HFFc6 (cell line): ENCODE measurements at places on chromosomes 16 and 17.
A peak's percentile ranks its signal among the peaks of the same experiment; 100 is the strongest.

DNA sequence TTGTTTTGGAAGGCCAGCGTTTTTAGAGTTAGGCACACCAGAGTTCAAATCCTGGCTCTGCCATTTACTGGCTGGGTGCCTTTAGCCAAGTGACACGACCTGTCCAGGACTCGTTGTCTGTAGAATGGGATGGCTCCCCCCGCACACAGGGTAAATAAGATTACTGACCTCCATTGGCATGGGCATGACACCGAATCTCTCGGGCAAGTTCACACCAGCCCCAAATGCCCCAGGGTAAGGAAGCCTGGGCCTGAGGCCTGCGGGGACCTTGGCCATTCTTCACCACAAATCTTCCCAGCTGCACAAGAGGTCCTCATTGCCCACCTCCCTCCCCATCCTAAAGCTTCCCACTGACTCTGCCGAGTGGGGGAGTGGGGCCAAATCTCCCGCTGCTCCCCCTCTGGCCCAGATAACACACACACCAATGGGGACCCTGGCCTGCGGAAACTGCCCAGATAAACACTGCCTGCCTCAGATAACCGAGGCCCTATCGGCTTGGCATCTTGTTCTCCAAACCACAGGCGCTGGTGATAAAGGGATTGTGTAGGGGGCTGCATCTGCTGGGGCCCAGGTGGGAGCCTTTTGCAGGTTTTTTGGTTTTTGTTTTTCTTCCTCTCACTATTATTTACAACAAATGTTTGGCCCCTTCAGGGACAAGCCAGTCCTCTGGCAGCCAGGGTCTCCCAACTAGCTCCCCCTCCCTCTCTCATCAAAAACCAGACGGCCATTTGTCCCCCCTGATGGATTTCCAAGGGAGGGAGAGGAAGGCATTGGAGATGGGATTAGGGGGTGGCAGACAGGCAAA lies 75.0 kb upstream of the LHX1 start:
- DNase-seq = no peak

DNA sequence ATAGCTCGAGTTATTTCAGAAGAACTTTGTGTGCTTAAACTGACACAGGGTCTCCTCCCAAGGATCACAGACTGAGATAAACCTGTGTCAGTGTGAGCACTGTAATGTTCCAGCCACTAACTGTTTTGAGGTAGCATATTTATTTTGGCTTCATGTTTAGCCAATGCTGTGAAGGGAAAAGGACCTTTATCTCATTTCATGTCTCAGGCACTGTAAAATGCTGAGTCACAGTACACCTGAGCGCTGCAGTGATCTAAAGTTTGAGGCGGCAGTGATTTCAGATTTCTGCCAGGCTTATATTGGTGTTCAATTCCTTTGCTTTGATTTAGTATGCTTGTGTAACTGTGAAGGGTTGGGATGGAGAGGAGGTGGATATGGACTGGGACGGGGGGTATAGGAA lies 3.1 kb upstream of the DNAJA2 start:
- no peak for DNase-seq

- no peak for DNase-seq
Observed at GRCh38 chr17:8072341-8072728, 15.2 kb downstream of the ALOX12B start.

DNA sequence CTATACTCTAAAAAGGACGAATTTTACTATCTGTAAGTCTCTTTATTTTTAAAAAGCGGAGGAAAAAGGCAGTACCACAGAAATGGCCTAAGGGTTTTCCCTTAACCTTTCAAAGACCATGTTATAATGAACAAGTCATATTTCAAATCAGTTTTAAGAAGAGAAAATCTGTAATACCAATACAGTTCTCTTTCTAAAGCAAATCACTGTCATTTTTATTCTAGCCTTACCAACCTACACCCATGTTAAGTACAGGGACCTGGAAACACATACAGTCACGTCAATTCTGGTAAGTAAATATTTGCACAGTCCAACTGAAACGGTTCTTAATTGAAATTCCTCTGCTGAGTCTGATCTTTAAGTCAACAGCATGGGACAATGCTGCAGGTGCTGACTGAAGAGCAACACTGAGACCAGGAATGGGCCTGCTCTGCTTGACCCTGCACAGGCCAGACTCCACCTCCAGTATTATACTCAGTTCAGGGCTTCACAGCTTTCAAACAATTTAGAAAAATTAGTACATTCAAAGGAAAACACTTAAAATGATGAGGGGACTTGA lies 20.2 kb downstream of the MBTPS1 start:
- DNase-seq = no peak

GRCh38 chr16:86909359-86910160 lies 331.2 kb downstream of the FOXL1 start:
- no peak for DNase-seq

GRCh38 chr16:28607116-28607623 lies 2.7 kb downstream of the SULT1A1 start:
- DNase-seq = no peak

DNA sequence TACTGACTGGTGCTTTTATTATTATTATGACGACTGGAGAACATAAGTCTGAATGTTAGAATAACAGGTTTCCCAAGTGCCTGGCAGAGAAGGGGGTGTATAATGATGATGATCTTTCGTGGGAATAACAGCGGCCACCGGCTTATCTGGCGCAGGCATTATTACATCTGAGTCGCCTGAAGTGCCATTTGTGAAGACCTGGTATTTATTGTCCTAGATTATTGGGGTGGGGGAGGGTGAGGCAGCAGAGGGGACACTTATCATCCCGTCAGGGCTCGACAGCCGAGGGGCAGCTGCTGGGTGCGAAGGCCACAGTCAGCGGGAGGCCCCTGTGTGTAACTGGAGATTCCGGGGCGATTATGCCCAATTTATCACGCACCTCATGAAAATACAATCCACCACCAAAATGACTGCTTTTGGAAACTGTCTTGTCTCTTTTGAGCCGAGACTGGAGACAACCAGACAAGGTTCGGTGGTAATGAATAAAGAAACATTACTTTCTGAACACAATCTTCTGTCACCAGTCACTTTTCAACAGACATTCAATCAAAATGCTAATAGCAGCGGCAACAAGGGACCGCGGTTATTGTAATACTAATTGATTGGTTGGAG lies 199.3 kb downstream of the CCDC182 start:
- no peak for DNase-seq

DNA sequence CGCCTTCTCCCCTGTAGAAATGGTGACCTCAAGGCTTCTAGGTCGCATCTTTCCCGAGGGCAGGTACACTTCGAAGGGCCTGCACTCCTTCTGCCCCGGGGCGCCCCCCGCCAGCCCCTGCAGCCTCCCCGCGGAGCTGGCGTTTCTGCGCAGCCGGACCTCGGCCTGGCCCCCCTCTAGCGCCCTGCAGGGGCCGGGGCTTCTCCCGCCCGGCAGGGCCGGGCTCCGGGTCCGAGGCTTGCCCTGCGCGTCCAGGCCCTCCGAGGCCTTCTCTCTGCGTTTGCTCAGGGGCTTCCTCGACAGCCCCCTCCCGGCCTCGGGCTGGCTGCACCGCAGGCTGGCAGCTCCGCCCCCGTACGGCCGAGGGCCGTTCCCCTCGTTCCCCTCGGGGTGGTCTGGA lies 2.1 kb downstream of the MEFV start:
- no peak for DNase-seq

- peak; percentile 55 for DNase-seq
Observed at GRCh38 chr17:69575346-69575761, 160.9 kb downstream of the MAP2K6 start.

DNA sequence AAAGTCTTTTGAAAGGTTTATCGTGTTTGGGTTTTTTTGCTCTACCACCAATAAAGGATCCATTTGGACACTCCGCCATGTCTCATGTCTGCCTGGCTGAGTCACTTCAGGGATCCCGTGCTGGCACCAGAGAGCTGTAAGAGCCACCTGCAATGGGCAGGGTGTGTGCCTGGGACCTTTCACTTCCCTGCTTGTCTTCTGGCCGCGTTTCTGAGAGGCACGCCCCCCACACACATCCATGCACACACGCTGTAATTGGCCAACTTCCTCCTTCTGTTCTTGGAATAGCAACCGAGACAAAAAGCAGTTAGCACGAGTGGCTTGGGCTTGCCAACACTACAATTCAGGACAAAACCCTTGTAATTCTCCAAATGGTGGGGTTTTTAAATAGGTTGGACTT lies 9.8 kb upstream of the SOST start:
- DNase-seq = no peak

DNA sequence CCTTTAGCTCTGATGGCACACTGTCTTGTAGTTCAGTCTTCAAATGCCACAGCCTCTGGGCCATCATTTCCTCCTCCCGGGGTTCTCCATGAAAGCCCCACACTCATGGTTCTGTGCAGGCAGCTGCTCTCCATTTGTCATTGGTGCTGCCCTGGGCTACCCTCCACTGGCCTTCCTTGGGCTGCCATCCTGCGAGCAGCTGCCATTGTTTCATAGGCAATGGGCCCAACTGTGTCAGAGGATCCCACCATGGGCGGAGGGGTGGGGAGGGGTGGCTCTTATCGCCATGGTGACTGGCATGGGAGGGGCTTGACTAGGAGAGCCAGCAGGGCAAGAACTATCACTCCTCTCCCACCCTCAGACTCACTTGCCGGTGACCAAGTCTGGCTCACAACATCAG lies 38.6 kb upstream of the BRD7 start:
- DNase-seq = no peak

GRCh38 chr16:15856901-15857698 lies at the start of gene MYH11:
Gene MYH11 (minus strand): TSS chr16:15857028. CDS start chr16:15838252, 18,776 bp downstream.
- no peak for DNase-seq

- DNase-seq = no peak
Observed at GRCh38 chr16:68380676-68381362, 67.5 kb downstream of the SMPD3 start.

DNA sequence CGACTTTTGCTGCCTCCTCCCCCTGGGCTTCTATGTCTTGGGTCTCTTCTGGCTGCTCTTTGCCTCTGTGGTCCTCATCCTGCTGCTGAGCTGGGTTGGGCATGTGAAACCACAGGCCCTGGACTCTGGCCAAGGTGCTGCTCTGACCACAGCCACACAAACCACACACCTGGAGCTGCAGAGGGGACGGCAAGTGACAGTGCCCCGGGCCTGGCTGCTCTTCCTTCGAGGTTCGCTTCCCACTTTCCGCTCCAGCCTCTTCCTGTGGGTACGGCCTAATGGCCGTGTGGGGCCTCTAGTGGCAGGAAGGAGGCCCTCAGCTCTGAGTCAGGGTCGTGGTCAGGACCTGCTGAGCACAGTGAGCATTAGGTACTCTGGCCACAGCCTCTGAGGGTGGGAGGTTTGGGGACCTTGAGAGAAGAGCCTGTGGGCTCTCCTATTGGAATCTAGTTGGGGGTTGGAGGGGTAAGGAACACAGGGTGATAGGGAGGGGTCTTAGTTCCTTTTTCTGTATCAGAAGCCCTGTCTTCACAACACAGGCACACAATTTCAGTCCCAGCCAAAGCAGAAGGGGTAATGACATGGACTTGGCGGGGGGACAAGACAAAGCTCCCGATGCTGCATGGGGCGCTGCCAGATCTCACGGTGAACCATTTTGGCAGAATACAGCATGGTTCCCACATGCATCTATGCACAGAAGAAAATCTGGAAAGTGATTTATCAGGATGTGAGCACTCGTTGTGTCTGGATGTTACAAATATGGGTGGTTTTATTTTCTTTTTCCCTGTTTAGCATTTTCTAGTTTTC lies 2.3 kb downstream of the GP1BA start:
- DNase-seq = no peak

DNA sequence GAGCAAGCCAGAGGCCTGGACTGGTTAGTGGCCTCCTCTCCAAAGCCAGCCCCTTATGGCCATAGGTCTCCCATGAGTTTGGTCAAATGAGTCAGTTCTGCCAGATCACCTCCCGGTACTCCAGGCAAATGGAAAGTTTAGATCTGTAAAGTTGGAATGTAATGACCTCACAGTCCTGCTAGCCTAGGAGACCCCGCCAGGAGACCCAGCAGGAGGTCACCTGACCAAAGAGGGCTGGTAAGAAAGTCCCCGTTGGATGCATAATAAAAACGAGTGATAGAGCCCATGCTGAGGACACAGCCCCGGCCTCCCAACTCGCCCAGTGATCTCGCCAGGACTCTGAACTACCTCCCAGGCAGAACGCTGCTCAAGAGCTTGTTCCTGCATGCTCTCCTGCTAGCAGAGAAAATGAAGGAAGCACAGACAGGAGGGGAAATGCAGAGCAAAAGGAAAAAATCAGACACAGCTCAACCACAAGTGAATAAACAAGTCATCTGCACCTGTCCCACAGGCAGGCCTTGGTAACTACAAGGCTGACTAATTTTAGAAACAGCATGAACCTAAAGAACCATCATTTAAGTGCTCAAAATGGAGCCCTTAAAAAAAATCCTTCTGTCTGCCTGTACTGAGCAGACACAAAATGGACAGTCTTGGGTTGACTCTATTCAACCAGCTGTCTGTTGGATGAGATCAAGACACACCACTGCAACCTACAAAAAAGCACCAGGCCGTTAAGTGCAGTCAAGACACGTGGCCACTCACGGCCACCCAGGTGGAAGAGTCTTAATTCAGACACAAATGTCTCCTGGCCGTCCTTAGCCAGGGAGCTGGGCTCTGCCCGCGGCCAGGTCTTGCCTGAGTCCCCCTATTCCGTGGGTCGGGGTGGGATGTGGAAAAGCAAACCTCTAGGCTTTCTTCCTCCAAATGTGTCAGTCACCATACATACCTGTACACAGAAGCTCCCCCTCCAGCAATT lies 9.2 kb downstream of the CDIP1 start:
- DNase-seq = peak; percentile 7

DNA sequence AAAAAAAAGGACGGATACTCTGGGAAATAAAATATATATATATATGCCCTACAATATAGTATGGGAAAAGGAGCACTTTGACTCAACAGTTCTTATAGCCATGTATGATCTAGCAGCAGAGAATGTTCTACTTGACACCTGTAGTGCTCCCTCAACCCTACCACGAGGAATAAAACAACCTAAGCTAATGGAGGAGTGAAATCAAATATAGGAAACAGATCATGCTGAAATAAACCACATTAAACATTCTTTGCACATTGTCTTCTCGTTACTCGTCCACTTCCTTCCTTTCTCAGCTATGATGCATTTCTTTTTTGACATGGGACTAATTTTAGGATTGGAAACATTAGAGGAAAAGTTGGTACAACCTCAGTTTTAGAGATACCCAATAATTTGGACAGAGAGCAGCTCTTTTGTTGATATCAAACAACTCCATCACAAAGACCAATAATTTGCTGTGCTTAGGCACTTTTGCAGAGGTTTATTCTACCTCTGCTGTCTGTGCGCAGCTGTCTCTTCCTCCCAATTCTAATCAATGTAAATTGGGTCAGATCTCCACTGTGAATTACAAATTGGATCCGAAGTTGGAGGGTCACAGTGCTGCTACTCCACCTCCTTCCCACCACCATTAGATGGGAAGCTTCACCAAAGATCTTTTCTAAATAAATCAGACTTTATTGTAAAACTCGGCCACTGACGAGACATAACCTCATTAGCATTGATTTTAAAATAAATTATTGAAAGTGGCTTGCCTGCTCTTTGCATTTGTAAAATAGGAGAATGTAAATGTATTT lies 65.8 kb downstream of the SNX11 start:
- no peak for DNase-seq

- DNase-seq = no peak
Observed at GRCh38 chr16:17691106-17691898, 220.5 kb upstream of the XYLT1 start.
